ENCODE measurements at places on chromosomes 1 and 21. TPM values are rescaled to one million over a fixed set of nuclear protein-coding genes. Genes with fewer than 3 reads are reported as not detected.

DNA sequence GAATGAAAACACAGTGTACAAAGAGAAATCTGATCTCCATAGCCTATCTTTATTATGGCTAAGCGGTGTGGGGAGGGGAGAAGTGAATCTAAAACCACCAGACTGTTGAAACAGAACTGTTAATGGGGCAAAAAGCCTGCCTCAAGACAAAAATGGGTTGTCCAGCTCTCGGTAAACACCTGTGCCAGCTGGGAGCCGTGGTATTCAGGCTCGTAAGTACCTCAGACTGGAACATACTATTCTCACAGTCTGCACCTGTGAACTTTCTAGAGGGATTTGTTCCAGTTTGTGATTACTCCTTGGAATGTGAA, 42.7 kb upstream of the ATP1A1 start:
- no peak overlapping the region for H3K27ac ChIP-seq
- H3K4me3 ChIP-seq: no peak overlapping the region
- peaks cover 37% of the 10 kb centered on the region for H3K4me1 ChIP-seq
- DNase-seq: no peak
- H3K27me3 ChIP-seq: no peaks in the 10 kb centered on the region

DNA sequence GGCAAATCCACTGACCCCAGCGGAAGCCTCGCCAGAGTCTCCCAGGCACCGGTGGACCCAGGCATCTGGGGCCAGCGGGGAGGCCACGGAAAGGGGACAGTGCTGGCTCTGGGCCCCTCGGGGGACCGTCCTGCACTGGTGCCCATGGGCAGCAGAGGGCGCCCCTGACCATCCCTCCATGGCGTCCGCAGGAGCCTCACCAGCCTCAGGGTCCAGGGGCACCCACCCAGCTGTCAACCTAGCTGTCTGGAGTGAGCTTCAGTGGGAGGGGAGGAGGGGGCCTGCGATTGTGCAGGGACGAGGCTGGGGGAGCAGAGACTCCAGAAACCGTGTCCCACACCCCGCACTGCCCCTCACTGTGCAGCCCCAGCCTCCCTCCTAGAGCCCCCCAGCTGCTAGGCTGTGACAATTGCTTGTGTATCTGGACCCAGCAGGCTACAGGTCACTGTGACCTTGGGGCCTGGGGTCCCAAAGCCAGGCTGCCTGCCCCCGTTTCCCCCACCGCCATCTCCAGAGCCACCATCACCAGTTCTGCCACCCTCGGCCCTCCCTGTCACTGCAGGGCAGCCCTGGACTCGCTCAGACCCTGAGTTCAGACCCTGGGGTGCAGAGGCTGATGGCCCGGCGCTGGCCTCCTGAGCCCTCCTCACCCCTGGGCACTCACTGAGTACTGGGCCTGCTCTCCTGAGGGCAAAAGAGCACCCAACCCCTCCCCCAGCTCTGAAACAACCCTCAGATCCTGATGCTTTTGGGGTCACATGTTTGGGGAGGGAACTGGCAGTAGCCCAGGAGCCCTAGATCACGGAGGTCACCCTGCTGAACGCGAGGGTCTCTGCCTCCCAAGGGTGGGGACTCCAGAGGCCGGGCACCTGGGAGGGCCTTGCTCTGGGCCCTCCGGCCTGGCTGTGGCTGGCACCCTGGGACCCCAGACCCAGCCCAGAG, 10.6 kb upstream of the COL6A1 start:
- H3K4me1 ChIP-seq: peaks cover 34% of the 10 kb centered on the region
- no peak overlapping the region for H3K27ac ChIP-seq
- no peaks in the 10 kb centered on the region for H3K36me3 ChIP-seq
- DNase-seq: peak; percentile 17

NBPF12 gene
- 27.4 TPM for total RNA-seq

OR2AK2 gene
- total RNA-seq: not detected

GRCh38 chr1:193540511-193540910, 354.1 kb upstream of the B3GALT2 start:
- no peaks in the 10 kb centered on the region for H3K36me3 ChIP-seq
- DNase-seq: peak; percentile 45
- H3K27me3 ChIP-seq: no peaks in the 10 kb centered on the region

DNA sequence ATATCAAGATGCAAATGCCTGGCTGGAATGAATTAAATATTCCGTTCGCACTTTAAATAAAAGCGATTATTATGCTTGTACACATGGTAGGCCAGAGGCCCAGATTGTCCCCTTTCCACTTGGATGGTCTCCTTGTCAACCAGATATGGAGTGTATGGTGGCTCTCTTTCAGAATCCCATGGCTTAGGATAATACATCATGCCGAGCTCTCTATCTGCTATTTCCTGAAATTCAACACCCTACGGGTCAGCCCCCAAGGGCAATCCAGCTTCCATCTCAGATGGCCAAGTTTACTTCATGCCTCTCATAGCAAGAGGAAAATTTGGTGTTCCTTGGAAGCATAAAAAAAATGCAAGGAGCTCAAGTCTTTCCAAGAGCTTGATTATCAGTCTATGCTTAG, 25.4 kb upstream of the FMO1 start:
- no peak overlapping the region for H3K4me3 ChIP-seq
- H3K27me3 ChIP-seq: no peaks in the 10 kb centered on the region
- H3K4me1 ChIP-seq: no peaks in the 10 kb centered on the region
- DNase-seq: no peak
- no peak overlapping the region for H3K27ac ChIP-seq
- no peaks in the 10 kb centered on the region for H3K36me3 ChIP-seq

S100A7 gene
- not detected for total RNA-seq

DNA sequence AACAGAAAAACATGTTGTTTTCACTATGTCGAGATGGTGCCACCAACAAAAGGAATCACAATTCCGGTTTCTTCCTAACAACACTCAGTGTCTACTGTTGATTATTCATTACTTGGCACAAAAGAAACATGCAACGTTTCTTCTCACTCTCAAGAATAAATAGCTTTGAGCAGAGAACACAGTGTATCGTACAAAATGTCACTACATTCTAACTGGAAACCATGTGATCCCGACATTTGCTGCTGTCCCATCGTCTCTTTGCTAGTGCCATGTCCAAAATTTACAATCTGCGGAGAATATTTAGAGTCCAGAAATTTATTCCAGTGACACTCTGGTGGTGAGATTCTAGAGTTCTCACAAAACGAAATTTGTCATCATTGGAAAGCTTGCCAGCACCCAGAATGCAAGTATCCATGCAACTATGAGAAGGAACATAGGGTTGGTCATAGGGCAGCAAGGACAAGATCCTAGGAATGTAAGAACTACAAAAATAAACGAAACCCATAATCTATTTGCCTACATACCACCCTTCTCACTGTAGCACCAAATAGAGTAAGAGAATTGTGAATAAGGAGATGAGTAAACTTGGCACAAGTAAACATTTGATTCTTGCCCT, 505.1 kb downstream of the LTN1 start:
- DNase-seq: no peak
- no peaks in the 10 kb centered on the region for H3K36me3 ChIP-seq
- H3K27ac ChIP-seq: no peak overlapping the region
- no peak overlapping the region for H3K4me3 ChIP-seq

- no peaks in the 10 kb centered on the region for H3K4me1 ChIP-seq
- DNase-seq: no peak
- no peaks in the 10 kb centered on the region for H3K27me3 ChIP-seq
- no peaks in the 10 kb centered on the region for H3K36me3 ChIP-seq
Observed at GRCh38 chr1:11466416-11466815, 12.5 kb upstream of the DISP3 start.

DNA sequence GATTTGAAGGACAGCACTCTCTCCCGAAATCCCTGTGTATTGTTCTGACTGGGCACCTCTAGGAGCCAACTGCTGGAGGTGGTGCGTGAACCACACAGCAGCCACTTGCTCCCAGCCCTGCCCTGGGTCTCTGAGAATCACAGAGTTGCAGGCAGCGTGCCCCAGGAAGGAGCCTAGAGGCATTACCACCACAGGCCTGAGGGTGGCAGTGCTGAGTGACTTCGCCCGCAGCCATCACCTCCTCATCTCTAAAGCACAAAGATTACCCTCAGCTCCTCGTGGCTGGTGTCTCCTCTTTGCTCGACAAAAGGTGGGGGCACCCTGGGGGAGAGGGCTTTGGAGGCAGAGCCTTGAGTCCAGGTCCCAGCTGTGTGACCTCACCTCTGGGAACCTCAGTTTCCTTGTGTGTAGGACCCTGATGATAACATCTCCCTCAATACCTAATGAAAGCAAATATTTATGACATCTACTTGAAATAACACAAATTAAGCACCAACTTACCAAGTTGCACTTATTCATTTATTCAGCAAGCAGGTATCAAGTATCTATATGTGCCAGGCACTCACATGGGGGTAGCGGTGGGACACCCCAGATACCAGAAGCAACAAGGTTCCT, 86.3 kb downstream of the VWA5B1 start:
- DNase-seq: peak; percentile 48
- no peaks in the 10 kb centered on the region for H3K4me1 ChIP-seq
- no peaks in the 10 kb centered on the region for H3K36me3 ChIP-seq
- H3K4me3 ChIP-seq: no peak overlapping the region

- no peak overlapping the region for H3K27ac ChIP-seq
- peak; percentile 29 for DNase-seq
- peaks cover 14% of the 10 kb centered on the region for H3K27me3 ChIP-seq
- H3K4me3 ChIP-seq: no peak overlapping the region
Observed at GRCh38 chr1:46547481-46548383, 3.7 kb downstream of the KNCN start.

B3GALT2 gene
- 15.1 TPM for total RNA-seq

CYP4A22 gene
- total RNA-seq: not detected

- no peaks in the 10 kb centered on the region for H3K36me3 ChIP-seq
- no peak for DNase-seq
- no peak overlapping the region for H3K27ac ChIP-seq
- no peaks in the 10 kb centered on the region for H3K4me1 ChIP-seq
Observed at GRCh38 chr1:212970085-212970484, 19.7 kb downstream of the VASH2 start.

Data from CD4-positive, alpha-beta memory T cell (primary cell).